Hematopoietic multipotent progenitor cell (in vitro differentiated cells): ENCODE measurements at places on chromosomes 3 and 15. TPM values are rescaled to one million over a fixed set of nuclear protein-coding genes. Genes with fewer than 3 reads are reported as not detected.

DNA sequence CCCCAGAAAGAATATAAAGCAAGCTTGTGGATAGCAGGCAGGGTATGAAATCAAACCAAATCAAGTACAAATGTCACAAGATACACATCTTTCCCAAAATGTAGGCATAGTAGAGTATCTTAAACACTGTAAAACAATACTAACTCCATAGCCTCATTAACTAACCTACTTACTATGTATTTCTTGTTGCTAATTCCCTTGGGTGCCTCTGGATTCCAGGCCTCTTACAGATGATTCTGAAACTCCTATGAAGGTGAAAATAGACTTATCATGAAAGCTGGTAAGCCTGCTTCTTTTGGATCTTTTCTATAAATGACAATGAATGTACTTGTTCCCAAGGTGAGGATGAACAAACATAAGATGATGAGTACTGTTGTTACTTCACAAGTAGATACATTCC is 93.8 kb downstream of the FRMD5 start:
- no peak for DNase-seq

DNA sequence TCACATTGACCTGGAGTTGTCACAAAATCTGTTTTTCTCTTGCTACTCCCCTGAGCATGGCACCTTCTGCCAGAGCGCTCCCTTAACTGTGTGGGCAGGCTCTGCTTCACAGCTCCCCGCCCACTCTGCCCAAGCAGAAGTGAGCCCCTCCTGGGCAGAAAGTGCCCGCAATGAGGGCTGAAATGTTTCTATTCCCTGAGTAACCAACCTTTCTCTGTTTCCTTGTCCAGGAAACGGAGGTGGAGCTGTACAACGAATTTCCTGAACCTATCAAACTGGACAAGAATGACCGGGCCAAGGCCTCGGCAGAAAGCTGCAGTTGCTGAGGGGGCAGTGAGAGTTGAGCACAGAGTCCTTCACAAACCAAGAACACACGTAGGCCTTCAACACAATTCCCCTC is 66.3 kb upstream of the ACAD9 start:
- DNase-seq: no peak

GRCh38 chr3:31055757-31056156 is 161.3 kb upstream of the GADL1 start:
- DNase-seq: no peak

- peak; percentile 59 for DNase-seq
Observed at GRCh38 chr3:186526256-186526606, 17.9 kb downstream of the CRYGS start.

DNA sequence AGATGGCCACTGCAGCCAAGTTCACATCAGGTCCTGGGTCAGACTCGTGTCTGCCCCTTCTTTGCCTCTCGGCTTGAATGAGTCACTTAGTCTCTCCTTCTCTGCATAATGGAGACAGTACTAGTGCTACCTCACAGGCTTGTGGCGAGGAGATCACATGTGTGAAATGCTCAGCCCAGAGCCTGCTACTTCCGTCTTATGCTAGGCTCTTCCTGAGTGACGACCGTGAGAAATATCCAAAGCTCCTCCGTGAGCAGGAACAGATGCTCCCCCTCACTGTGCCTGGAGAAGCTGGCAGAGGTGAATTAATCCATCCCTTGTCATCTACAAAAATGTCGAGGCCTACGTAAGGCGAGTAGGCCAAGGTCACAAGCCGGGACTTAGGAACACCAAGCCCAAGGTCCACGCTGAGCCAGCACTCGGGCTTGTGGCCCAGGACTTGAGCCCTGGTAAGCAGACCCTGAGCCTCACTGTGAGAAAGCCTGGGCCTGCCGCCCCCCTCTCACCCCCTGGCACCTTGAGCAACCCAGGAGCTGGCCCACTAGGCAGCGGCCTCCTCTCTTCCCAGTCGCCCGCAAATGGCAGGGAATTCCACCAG is 17.9 kb downstream of the PAK6 start:
- DNase-seq: no peak

GRCh38 chr15:25242957-25243799 is 195.6 kb downstream of the UBE3A start:
- no peak for DNase-seq

The CHRM5 gene
- total RNA-seq: under 0.01 TPM

The CFAP161 gene
- total RNA-seq: under 0.01 TPM
